ENCODE measurements at places on chromosomes 5 and 9.

DNA sequence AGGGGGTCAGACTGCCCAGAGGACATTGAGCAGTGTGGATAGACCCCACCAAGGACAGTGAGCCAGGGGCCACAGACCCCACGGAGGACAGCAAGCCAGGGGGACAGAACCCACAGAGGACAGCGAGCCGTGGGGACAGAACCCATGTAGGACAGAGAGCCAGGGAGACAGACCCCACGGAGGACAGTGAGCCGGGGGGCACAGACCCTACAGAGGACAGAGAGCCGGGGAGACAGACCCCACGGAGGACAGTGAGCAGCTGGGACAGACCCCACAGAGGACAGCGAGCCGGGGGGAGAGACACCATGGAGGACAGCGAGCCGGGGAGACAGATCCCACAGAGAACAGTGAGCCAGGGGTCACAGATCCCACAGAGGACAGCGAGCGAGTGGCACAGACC is 3.4 kb upstream of the ZDHHC11 start:
- no peak for DNase-seq

DNA sequence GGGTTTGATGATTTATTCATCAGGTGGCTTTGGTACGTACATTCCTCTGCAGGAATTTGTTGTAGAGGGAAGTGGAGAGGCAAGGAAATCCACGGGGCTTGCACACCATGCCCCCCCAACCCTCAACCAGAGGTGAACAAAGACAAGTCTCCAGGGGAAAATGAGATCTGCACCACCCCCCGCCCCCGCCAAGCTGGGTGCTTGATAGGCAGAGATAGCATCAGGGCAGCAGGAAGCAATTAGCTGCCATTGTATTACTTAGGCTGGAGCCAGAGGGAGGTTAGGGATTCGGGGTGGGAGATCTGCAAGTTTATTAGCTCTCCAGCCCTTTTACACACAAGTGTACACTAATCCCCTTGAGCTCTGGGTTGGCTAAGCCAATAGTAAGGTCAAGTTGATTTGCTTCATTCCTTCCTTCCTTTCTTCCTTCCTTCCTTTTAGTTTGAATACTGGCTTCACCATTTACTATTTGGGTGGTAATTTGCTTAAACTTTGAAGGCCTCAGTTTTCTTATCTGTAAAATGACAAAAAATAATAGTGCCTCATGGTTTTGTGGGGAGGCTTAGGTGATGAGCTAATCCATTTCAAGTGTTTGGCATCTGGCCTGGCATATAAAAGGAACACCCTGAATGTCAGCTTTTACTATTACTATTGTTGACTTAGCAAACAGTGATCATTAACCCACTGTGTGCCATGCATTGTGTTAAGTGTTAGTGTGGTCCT is 34.1 kb downstream of the SPRY4 start:
- DNase-seq: no peak

- peak; percentile 23 for DNase-seq
These were observed 54.9 kb downstream of the USP20 start for GRCh38 chr9:129889941-129890717.

DNA sequence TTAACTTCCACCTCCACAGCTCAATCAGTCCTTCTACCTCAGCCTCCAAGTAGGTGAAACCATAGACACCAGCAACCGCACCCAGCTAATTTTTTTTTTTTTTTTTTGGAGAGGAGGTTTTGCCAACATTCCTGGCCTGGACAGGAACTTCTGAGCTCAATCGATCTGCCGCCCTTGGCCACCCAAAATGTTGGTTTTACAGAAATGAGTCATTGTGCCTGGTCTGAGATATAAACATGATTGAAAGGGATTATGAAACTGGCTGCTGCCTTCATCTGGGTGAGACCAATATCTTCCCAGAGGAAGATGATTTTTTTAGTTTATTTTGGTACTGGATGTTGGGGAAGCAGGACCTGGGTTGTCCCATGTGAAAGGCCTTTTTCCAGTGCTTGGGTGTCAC is 9.2 kb downstream of the TAF11L12 start:
- DNase-seq: no peak

GRCh38 chr5:134543820-134544614 is 18.5 kb downstream of the JADE2 start:
- DNase-seq: no peak

DNA sequence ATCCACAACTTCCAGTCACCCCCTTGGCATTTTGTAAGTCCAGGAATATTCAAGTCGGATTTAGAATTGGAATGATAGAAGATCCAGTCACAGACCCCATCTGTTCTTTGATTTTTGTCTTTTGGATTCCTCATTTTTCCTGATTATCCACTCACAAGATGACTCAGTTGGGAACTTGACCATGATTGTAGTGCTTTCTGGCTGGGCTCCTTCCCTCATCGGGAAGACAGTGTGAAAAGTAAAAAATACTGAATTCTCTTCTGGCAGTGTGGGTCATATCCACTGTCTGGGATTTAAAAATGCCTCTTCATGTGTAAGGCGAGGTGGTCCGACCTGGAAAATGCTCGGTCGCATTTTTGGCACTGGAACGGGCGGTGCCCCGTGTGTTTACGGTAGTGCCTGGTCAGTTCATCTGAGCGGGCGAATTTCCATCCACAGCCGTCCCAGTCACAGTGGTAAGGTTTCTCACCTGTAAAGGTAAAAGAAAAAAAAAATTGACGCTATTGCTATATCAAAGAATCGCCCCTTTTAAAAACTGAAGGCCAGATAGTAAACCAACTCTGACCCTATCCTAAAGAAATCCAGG is 4.0 kb downstream of the KLF4 start:
- DNase-seq: no peak

DNA sequence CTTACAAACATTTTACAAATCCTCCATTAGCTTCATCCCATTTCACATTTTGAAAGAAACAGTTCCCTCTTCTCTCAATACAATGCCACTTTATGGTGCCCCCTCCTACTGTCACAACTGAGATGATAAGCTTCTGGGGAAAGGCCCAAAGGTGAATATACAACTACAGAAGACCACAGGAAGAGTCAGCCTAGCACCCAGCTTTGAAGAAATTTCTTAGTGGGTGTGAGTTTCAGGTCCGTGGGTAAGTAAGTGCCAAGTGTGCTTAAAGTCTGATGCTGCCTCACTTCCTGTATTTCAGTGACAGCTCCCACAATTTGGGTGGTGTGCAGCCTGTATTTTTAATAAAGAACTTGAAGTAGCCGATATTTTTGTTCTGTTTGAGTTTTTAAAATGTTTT is 68.1 kb downstream of the ARHGEF28 start:
- no peak for DNase-seq

Measured in right hindlimb (tissue), 1 donor.